Stimulated activated CD4-positive, alpha-beta T cell treated with anti-CD3 and anti-CD28 coated beads, Interleukin-12 subunit alpha, Interleukin-12 subunit beta, amount 100 ng/mL, for 48 hours (primary cell): ENCODE measurements at places on chromosomes 3 and 15.
A peak's percentile ranks its signal among the peaks of the same experiment; 100 is the strongest.

DNA sequence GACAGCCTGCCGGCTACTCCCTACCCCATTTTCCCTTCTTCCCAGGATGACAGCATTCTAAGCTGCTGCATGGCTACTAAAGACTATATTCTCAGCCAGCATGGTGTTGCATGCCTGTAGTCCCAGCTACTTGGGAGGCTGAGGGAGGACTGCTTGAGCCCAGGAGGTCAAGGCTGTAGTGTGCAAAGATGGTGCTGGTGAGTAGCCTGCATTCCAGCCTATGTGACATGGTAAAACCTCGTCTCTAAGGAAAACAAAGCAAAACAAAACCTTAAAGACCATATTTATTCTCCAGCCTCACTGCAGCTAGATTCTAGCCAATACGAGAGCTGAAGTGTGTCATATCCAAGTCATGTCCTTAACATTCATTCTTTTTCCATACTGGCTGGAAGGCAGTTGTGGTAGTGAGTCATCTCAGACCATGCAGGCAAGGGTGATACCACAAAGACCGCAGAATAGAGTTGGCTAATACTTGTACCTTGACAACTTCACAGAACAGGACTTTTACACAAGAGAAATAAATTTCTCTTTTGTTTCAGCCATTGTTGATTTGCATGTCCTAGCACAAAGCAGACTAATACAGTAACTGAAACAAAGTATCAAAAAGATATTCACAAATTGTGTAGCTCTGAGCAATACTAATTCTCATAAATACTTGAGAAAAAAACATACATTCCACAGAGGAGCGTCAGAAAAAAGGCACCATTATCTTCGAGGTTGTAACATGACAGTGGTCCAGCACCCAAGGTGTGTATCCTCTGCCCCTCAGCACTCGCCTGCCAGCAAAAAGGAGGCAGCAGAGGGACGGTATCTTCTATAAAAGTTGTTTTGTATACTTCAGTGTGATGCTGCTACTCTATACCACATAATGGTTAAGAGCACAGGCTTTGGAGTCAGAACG lies 14.8 kb downstream of the PBRM1 start:
- peak; percentile 53 for DNase-seq

- no peak for DNase-seq
Observed at GRCh38 chr15:39896101-39896500, 24.0 kb downstream of the GPR176 start.

DNA sequence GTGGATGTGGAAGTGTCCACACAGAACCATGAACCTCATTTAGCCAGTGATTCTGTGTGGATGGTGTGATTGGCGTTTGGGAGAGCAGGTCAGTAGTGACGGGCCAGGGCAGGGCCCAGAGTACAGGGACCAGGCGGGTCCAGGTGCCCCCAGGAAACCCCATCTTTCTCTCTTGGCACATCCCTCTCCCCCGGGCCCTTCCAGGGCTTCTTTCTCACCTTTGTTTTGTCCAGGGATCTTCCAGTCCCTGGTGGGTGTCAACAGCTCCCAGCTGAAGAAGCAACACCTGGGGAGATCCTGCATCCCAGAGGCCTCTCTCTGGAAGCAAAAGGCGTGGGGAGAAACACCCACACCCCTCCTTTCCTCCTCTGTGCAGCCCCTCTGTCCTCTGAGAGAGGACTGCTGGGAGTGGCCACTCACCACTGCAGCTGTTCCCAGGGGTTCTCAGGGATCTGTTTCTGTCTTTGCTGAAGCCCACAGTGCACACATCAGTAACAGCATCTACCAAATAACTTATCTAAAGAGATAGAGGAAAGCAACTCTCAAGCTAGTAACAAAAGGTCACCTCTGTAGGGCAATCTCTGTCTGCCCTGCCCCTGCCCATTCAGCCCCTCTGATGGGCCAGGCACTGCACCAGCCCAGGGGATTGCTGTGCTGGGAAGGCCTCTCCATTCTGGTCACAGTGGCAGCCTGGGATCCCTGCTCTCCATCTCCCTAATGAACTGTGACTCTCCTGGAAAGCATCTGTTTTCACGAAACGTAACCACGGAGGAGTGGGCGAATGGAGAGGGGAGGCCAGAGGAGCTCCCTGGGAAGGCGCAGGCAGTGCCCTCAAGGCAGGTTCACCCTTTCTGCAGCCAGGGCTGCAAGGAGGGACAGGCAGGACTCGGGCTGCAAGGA lies 98.3 kb upstream of the ALDH1A3 start:
- no peak for DNase-seq

GRCh38 chr3:157906627-157907026 lies 199.6 kb downstream of the SHOX2 start:
- DNase-seq = no peak

DNA sequence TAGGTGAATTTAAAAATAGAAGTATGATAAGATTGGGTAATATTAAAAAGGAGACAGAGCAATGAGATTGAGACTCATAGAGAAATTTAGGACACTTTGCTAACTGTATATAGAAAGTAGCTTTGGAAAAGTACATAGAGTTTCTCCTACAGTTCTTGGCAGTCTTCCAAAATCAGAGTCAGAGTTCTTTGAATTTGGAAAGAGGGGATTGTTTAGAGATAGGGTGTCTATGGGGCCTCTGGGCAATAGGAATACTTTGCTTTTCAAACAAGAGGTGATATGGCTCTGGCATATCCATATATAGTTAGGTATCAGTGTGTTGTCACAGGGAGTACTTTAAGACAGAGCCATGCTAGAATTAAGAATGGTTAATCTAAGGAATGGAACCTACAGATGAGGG lies 477.1 kb upstream of the KCNMB2 start:
- no peak for DNase-seq

GRCh38 chr15:61118885-61119284 lies 110.2 kb downstream of the RORA start:
- no peak for DNase-seq

- DNase-seq = no peak
Observed at GRCh38 chr3:111702996-111703985, 108.1 kb upstream of the ZBED2 start.

- no peak for DNase-seq
Observed at GRCh38 chr15:63887630-63888029, 53.9 kb upstream of the HERC1 start.

DNA sequence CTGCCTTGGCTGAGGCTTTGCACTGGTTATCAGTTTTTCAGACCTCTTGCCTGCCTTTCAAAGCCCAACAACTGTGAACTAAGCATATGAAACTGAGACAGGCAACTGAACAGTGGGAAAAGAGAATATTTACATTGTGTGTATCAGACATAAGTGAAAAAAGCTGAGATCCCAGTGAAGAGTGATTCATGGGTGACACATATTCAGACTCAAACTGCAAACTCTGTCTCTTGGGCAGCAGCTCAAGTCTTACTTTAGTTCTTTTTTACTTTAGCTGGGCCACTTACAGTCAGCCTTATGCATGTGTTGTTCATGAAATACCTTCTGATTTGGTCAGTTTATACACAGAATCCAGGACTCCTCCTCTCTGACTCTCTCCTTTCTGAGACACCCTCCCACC lies 19.2 kb downstream of the SUCLG2 start:
- no peak for DNase-seq

DNA sequence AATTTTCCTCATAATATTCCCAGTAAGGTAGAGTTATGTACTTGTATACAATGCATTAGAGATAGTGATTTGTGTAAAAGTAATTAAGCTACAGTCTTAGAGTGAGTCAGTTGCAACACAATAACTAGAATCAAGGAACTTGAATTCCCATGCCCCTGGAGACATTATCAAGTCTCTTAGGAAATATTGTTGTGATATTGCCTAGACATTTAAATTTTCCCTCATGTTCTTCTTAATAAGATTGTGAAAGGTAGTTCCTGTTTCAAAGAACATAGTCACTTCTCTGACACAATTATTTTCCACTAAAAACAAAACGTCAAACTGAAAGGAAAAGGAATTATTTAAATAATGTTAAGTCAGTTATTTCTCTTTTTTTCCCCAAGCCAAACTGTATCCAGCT lies 13.0 kb upstream of the ATP1B3 start:
- no peak for DNase-seq

- no peak for DNase-seq
Observed at GRCh38 chr3:107740992-107741896, 218.5 kb downstream of the BBX start.

DNA sequence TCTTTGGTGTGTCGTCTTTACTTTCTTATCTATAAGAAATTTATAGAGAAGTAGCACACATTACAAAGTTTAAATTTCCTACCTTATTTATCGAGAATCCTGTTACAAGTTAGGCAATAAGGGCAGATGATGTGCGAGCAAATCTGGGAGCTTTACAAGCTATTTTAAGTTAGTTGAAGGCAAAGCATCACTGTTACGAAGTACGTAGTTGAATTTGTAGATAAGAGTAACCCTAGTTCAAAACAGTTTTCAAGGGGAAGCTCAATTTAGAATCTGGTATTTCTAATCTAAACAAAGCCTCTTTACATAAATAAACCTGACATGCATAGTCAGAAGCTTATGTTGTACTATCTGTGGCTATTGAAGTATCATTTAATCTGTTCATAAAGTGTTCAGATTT lies 8.4 kb downstream of the KBTBD8 start:
- DNase-seq = no peak

DNA sequence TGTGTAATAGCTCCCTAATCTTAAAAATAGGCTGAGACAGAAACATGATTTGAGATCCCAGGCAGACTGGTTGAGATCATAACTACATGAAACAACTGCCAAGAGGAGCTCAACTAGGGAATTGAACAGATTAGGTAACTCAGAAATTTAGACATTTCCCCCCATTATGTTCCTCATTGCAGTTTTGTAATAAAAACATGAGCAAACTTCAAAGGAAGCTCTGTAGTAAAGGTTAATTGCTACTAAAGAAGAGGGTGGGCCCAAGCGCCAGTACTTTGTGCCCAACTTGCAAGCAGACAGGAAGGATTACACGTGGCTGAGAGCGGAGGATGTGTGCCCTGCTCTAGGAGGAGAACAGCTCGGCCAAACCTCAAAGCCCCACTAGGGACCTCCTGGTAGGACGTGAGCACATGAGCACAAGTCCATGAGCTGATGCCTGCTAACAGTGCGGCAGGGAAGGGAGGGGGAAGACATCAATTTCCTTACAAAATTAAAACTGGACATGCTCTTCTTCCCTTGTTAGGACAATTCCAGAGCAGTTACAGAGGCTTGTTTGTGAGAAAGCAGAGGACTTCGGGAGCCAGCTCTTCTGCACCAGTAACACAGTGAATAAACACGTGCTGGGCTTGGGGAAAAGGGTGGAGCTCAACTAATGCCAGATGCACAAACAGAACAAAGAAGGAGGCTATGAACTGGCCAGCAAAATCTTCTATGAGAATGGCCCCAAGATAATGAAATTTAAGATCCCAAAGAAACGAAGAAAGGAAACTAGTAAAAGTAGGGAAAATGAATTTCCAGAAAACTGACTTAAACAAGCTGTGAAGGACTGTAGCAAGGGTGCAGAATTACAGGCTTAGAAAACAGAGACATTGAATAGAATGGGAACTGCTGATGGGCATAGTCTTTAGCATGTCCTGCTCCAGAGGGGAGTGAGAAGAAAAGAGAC lies 275.5 kb downstream of the MECOM start:
- DNase-seq = no peak

DNA sequence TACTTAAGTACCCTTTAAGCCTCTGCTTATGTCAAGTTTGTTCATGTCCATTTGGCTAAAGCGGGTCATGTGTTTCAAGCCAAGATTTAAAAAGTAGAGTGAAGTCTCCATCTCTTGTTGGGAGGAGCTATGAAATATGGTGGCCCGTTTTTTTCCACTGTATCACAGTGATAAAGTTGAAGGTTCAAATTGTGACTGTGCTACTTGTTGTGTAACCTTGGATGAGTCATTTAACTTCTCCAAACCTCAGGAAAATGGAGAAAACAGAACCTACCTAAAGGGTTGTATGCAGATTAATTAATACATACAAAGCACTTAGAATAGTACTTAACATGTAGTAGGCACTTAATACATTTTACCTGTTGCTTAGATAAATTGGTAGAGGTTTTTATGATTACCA lies 43.4 kb downstream of the SNAPC5 start:
- DNase-seq = no peak

DNA sequence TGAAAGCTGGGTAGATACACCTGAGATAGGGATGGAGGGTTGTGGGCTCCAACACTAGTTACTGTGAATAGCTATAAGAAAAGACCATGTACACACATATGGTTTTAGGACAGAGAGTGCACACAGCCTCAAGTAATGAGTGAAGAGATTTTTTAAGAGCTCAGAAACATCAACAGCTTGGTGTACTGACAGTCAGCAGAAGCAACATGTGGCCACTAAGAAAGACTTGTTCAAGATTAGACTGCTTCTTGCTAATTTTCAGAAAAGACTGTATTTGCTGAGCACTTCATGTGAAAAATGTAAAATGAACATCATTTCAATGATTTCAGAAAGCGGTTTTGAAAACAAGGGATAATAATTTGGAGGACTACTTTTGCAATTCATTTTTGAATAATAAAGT lies 10.3 kb downstream of the ANKRD28 start:
- no peak for DNase-seq

- DNase-seq = no peak
Observed at GRCh38 chr15:55026381-55026780, 170.4 kb downstream of the RSL24D1 start.

DNA sequence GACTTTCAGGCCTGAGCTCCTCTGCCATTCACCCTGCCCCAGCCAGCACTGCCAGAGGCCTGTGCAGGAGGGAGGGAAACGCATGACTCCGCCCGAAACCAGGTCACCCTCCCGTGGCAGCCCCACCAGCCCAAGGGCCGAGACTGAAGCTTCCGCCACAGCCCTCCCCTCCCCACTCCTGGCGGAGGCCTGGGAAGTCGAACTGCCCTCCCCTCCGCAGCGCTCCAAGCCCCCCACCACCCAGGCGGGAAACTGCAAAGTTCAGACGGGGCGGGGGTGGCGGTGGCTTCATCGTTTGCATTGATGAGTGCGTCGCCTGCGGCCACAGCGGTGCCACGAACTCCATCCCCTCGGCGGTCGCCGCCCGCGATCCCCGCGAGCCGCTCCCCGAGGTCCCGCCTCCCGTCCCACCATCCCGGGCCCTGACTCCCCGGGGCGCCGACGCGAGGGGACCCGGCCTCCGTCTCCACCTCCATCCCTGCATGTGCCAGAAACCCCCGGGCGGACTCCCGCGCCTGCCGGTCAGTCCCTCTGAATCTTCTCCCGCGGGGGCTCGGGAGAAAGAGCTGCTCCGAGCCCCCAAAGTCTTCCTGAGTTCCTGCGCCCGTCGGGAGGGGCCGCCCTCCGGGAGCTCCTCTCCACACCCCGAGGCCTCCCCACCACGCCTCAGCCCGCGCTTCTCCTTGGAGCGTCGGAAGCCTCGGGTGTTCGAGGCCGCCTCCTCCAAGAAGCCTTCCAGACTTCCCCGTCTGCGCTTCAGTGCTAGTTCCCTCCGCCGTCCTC lies 698 bp downstream of the MELTF start:
- DNase-seq = no peak

- no peak for DNase-seq
Observed at GRCh38 chr3:4438296-4438695, 28.8 kb downstream of the SUMF1 start.

DNA sequence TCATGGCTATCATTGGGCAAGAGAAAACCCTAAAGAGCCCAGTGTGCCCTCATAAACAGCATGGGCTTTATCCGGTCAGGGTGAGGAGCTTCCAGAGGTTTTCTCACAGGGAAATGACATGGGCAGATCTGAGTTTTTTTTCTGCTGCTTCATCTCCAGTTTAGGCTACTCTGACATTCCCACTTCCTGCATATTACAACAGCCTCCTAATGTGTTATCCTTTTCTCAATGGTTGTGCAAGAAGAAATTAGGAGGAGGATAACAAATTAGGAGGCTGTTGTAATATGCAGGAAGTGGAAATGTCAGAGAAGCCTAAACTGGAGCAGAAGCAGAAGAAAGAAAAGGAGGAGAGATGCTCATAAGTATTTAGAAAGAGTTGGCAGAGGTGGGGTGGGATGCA lies 175.6 kb downstream of the MTHFS start:
- no peak for DNase-seq
